ENCODE measurements at places on chromosomes 5 and 9. TPM values are rescaled to one million over a fixed set of nuclear protein-coding genes. Genes with fewer than 3 reads are reported as not detected.

The DMRT3 gene
- not detected for total RNA-seq

The C1QTNF2 gene
- not detected for total RNA-seq

The ZNF879 gene
- total RNA-seq, result not detected

The MSX2 gene
- not detected for total RNA-seq

The SV2C gene
- total RNA-seq, result not detected

The NEUROG1 gene
- total RNA-seq, result not detected

The IFNB1 gene
- not detected for total RNA-seq

The ATP10B gene
- not detected for total RNA-seq

The TNFSF8 gene
- 17.9 TPM for total RNA-seq

The ACTBL2 gene
- total RNA-seq, result not detected

The CYSRT1 gene
- total RNA-seq, result 1.2 TPM

The ZNF608 gene
- 12.8 TPM for total RNA-seq

Data from Karpas-422 (cell line).